Activated T-helper 17 cell treated with anti-CD3 and anti-CD28 coated beads, Interleukin-2, amount 50 U/mL, for 72 hours (primary cell): ENCODE measurements at places on chromosomes 3 and 15. TPM values are rescaled to one million over a fixed set of nuclear protein-coding genes. Genes with fewer than 3 reads are reported as not detected.

THSD4 gene
- 0.08 TPM for total RNA-seq

GOLGA8M gene
- total RNA-seq = not detected

DPPA2 gene
- total RNA-seq = not detected

HTR3E gene
- total RNA-seq = not detected

SCG5 gene
- total RNA-seq = 2.9 TPM

COL6A6 gene
- not detected for total RNA-seq

PCOLCE2 gene
- total RNA-seq = 0.74 TPM

MCF2L2 gene
- 9.0 TPM for total RNA-seq

SLC12A1 gene
- total RNA-seq = not detected

GNB5 gene
- total RNA-seq = 21.9 TPM

GP5 gene
- total RNA-seq = 1.4 TPM

SLC9C1 gene
- total RNA-seq = not detected

NEK10 gene
- 1.6 TPM for total RNA-seq

GRCh38 chr3:53996141-53996874 is 104.6 kb upstream of the SELENOK start:
- ATAC-seq = no peak

DNA sequence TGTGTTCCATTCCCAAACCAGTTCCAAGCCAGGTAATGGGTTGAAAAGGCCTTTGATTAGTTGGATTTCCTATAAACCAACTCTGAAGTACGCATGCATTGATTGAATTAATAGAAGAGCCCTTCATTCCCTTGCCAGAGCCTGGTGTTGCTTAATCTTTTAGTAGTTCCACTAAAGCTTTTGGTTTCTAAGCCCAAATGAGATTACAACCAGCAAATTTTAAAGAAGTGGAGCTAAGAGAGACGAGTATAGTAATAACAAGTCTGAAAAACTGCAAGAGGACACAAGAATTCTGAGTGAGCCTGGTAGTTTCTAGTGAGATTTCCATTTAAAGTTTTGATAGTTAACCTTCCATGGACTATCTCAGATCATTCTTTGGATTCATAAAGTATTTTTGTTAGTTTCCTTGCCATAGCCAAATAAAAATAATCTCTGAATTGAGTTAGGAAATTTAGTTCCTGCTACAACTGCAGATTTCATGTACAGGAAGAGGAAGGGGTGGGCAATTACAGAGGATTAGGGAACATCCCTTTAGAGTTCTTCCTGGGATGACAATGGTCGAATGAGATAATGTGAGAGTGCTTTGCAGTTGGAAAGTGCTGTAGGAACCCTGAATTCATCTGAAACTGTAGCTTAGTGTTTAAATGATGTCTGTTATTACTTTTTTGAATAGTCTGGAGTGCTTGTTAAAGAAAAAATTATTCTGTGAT is 136.8 kb downstream of the FNDC3B start:
- ATAC-seq = no peak

- ATAC-seq = peak; percentile 84
These were observed 6.3 kb downstream of the RPP25 start for GRCh38 chr15:74950078-74950908.

GRCh38 chr15:89321521-89322410 is 12.9 kb downstream of the POLG start:
- no peak for ATAC-seq

- no peak for ATAC-seq
These were observed 30.5 kb upstream of the CLDN16 start for GRCh38 chr3:190357468-190357867.

DNA sequence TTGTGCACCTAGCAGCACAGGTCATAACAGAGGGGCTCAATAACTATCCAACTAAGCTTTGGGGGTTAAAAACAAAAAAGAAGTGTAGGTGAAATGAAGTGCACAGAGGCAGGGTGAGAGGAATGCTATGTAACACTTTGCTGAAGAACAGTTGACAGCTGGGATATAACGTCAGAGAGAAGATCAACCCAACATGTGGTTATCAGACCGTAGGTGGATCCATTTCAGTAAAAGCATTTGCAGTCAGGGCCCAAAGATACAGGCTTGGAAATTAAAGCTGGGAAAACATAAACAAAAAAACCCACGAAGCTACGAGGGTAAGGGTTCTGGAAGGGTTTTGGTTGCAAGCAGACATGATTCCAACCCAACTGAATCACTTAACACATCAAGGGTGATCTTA is 377.5 kb upstream of the NR2F2 start:
- no peak for ATAC-seq

DNA sequence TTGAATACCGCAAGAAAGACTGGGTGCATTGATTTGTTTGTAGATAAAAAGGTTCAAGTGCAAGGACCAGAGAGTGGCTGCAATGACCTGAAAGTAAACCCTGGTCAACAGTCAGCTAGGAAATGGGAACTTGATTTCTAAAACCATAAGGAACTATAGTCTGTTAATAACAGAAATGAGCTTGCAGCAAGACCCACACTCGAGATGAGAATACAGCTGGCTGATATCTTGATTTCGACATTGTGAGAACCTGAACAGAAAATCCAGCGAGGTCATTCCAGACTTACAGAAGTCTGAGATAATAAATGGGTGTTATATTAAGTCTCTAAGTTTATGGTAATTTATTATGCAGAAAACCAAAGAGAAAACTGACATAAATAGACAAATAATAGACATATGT is 177.3 kb downstream of the NFKBIZ start:
- no peak for ATAC-seq

GRCh38 chr3:64088408-64089205 is 65.3 kb upstream of the PSMD6 start:
- no peak for ATAC-seq

GRCh38 chr3:136898549-136898948 is 36.5 kb downstream of the NCK1 start:
- no peak for ATAC-seq

- ATAC-seq = no peak
These were observed 10.7 kb downstream of the CNTN6 start for GRCh38 chr3:1103525-1103924.

GRCh38 chr15:56042031-56042430 is 48.6 kb upstream of the NEDD4 start:
- no peak for ATAC-seq

DNA sequence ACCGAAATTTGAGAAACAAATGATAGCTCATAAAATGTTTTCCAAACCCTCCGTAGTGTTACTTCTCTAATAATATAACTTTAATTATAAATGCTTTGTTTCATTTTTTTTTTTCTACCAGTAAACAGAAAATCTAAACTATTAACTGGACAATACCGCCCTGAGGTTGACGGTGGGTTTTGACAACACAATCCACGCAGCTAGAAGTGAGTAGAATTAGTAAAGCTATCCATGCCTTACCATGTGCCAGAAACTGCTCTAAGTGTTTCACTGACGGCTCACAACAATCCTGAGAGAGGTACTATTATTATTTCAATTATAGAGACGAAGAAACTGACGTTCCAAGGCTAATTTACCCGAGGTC is 410 bp downstream of the NDUFAF1 start:
- no peak for ATAC-seq

DNA sequence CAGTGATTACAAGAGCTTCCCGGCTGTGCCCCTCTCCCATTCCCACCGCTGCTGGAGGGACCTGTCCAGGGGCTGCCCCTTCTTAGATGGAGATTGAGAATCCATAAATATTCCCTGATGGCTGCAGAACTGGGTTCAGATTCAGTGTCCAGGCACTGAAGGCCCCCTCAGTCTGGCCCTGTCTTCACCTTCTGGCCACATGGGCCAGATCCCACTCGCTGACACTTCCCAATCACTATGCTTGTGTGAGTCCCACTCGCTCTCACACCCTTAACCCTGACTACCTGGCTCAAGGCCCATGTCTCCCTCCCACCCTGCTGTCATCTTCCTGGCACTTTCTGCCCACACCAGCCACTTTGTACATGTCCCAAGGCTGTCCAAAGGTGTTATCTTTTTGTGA is 15.5 kb upstream of the MRPS22 start:
- no peak for ATAC-seq

GRCh38 chr3:101311676-101312075 is 8.7 kb downstream of the IMPG2 start:
- ATAC-seq = no peak

DNA sequence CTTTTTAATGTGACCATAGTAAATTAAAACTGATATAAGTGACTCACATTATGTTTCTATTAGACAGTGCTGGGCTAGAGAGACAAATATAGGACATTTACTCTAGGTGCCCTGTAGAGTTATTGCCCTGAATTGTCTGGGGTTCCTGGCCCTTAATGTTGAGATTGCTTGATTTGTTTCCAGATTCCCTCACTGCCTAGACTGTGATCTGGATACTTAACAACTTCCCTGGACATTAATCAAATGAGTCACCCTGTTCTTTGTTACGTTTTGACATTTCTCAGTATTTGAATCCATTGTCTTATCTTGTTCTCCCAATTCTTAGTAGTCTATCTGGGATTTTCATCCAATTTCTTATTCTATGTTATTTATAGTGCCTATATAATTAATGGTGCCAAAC is 65.8 kb downstream of the DTWD1 start:
- no peak for ATAC-seq

- ATAC-seq = peak; percentile 20
These were observed 31.7 kb downstream of the SPINK8 start for GRCh38 chr3:48301800-48302166.

GRCh38 chr3:73473181-73473897 is 151.4 kb downstream of the PDZRN3 start:
- no peak for ATAC-seq

GRCh38 chr3:58214484-58215316 is 3.9 kb upstream of the DNASE1L3 start:
- ATAC-seq = peak; percentile 98

DNA sequence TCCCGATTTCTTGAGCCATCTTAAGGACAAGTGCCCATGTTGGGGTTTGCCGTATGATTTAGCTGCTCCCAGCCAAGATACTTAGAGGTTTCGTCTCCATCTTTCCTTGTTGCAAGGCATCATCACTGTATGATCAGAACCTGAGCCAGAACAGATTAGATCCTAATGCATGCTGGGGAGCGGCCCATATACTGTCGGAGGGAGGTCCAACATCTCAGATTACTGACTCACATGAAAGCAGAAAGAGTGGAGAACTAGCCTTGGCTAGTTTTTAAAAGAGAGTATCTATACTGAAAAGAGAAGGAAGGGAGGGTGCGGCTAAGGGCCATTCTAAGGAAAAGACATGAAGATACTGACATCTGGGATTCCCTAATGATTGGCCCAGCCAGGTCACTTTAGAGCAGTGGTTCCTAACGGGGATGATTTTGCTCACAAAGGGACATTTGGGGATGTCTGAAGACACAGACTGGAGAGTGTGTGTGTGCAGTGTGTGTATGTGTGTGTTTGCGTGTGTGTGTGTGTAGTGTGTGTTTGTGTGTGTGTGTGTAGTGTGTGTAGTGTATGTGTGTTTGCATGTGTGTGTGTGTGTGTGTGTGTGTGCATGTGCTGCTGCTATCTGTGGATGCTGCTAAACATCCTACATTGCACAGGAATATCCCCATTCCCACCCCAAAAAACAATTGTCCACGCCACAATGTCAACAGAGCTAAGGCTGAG is 12.3 kb upstream of the LYSMD4 start:
- ATAC-seq = no peak

DNA sequence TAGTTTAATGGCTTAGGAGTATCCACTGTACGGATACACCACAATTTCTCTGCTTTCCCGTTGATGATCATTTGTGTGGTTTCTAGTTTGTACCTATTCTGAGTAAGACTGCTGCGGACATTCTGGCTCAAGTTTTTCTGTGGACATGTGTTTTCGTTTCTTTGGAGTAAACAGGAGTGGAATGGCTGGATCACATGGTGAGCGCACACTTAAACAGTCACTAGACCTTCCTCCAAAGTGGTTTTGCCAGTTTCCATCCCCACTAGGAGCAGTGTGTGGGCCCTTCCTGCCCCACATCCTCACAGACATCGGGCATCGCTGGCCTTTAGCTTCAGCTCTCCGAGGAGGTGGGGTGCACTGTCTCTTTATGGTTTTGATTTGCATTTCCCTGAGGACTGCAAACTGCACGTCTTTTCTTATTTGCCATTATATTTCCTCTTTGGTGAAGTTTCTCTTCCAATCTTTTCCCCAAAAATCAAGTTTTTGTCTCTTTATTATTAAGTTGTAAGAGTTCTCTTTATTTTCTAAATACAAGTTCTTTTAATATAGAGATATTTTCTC is 94.1 kb downstream of the VGLL4 start:
- no peak for ATAC-seq

GRCh38 chr15:21261396-21261964 is 178.8 kb downstream of the POTEB3 start:
- ATAC-seq = no peak

- ATAC-seq = no peak
These were observed 136.4 kb downstream of the SST start for GRCh38 chr3:187533797-187534196.

GRCh38 chr3:15905041-15905440 is 107.3 kb upstream of the ANKRD28 start:
- no peak for ATAC-seq

GRCh38 chr15:41894791-41895463 is 1.1 kb upstream of the SPTBN5 start:
- peak; percentile 95 for ATAC-seq

GRCh38 chr3:26084629-26085028 is 294.7 kb downstream of the OXSM start:
- no peak for ATAC-seq

DNA sequence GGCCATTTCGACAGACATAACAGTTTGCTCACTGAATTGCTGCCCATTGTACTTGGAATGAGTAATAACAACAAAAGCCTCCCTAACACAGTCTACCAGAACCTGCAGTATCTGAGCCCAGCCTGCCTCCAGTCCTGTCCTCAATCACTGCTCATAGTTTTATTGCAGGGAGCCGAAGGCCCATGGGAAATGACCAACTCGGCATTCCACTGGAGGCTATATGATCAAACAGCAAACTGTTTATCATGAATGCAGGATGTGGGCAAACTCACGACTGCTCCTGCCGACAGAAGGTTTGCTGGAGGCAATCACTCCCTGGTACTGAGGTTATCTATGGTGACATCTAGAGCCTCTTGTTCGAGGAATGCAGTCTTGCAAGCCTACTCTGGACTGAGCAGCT is 46.3 kb downstream of the LSM3 start:
- no peak for ATAC-seq

DNA sequence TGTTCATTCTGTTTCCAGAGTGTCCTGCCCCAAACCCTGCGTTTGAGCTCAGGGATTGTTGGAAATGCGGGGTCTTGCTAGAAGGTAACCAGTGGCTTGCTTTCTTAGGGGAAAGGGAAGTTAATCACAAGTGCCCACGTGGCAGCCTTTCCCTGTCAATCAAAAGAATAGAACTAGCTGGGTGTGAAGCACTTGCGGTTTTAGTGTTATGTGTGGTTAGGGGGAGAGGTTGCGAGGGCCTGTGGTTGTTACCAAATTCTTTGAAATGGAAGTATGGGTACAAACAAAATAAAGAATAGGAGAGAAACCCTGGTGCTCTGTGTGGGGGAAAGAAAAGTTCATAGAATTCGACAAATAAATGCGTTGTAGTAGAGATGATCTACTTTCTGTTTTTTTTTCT is 67.6 kb downstream of the FNDC3B start:
- peak; percentile 34 for ATAC-seq
